Activated CD4-positive, alpha-beta T cell treated with anti-CD3 and anti-CD28 coated beads for 24 hours (primary cell): ENCODE measurements at places on chromosomes 6 and 20.

- no peak for DNase-seq
These were observed at the start of gene HLA-DOA for GRCh38 chr6:33008944-33009861. Gene HLA-DOA, minus strand, starts transcription at chr6:33009591.

DNA sequence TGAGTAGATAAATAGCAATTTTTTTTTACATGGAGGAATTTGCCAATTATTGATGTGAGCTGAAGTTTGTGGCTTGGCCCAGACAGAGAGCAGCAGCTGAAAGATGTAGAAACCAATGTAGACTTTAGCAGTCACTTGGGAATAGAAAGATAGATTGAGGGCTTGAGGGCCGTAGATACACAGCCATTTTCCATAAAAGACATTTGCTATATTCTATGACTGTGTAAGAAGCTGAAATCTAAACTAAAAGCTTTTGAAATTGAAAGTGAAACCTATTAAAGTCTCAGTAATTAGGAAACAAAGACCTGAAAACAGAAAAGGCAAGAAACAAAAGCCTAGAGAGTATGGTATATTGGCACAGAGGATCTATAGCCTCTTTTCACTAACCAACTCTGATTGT is 332.7 kb downstream of the CENPW start:
- no peak for DNase-seq

- DNase-seq: no peak
These were observed 69.1 kb downstream of the RNF217 start for GRCh38 chr6:125031385-125031784.

GRCh38 chr6:83556871-83557270 is 44.5 kb downstream of the PRSS35 start:
- DNase-seq: no peak

DNA sequence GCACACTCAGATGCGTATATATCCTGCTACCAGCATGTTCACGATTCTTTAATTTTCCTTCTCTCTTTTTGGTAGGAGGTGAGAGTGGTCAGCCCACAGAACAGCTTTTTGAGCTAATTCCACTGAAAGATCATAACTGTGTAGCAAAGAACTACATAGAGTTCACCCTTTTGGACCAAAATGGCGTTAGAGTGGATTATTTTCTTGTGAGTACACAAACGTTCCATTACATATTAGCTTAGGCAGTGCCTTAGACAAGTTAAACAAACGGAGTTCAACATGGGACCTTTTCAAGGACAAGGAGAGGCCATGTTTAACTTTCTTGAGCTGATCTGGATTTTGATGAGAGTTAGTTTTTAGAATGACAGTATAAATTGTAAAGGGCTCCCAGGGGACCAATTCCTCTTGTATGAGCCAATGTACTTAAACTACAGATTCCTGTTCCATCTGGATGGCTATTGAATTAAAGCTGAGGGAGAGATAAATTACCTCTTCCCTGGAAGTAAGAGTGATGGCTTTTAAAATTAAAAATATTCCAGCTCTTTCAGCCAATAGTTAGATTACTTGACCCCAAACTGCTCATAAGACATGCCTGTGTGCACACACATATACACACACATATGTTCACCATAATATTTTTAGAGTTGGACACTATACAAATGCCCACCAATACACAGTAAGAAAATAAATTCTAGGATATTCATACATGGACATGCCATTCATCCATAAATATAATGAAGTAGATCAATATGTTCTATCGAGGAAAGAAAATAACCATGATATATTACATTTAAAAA is 25.6 kb upstream of the ARMH2 start:
- DNase-seq: no peak
